ENCODE measurements at places on chromosomes 13 and 19.

DNA sequence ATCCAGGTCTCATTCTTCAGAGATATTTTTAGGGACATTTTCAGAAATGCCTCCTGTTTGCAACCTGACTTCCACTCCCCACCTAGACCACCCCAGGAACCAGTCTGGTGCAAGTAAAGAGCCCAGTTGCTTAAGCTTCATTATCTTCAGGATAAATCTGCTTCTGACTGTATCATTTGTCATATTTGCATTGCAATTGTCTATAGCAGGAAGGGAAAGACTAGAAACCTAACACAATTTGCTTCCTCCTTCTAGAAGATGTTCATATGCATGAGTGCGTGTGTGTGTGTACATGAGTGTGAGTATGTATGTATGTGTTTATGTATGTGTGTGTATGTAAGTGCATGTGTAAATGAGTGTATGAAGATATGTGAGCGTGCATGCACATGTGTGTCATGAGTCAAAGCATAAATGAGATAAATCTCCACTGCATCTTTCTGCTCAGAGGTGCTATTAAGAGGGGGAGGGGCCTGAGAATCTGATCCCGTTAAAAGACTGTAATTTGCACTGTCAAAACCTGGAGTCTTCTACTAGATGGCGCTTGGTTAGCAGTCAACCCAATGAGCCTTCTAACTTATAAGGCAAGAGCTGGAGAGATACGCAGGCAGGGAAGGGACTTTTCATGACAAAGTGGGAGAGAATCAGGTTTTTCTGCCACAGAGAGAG, 178.8 kb upstream of the KL start:
- DNase-seq = no peak

DNA sequence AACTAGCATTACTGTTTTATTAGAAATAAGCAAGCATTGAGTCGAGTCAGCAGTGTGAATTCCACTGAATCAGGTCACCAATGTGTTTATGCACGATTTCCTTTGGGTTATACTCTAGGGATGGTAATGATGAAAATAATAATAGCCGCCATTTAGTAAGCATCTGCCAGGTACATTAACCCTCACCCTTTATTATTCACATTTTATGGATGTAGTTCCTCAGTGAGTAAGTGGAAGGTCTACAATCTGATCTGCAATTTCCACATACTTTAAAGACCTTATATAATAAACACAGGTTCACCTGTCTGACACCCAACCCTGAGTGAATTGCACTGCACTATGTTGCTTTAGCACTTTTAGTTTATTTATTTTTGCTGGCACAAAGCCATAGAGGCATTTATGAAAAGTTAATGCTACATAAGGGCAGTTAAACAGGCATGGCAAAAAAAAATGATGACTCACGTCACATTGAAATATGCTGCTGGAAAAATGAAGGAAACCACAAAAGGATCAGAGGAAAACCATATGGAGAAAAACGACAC, 122.4 kb downstream of the TRPC4 start:
- DNase-seq = no peak

DNA sequence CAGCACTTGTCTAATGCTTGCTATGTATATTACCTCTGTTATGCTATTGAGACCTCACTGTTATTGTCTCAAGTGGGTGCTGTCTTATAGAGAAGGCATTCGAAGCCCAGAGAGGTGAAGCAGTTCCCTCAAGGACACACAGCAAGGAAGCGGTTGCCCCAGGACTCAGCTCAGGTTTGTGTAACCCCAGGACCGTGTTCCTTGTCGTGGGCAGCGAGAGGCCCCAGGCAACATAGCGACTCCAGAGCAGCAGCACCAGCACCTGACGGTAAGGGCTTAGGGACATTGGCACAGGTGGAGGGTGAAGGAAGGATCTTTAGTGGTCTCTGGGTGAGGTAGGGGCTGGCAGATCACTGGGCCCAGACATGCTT, 2.4 kb downstream of the KLK15 start:
- DNase-seq = no peak

GRCh38 chr19:55674459-55674840, 576 bp upstream of the EPN1 start:
- DNase-seq = no peak

DNA sequence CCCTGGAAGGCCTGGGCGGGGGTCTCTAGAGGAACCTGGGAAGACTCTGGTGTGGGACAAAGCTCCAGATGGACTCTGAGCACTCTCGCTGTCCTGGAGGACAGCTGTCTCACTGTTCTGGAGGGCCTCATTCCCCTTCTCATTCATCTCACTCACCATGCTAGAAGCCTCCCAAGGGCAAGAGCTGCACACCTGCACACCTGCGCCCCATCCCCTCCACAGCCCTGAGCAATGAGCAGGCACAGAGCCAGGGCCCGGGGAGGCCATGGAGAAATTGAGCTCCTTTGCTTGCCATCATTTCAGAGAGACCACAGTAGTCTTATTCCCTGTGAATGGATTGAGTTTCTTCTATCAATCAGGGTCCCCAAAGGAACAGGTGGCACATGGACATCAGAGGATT, 1168.5 kb downstream of the UQCRFS1 start:
- no peak for DNase-seq

All from activated CD4-positive, CD25-positive, alpha-beta regulatory T cell treated with anti-CD3 and anti-CD28 coated beads, Interleukin-2, amount 50 U/mL, for 72 hours (primary cell).